Stromal cell of bone marrow (primary cell): ENCODE measurements at places on chromosomes 5 and 9.

DNA sequence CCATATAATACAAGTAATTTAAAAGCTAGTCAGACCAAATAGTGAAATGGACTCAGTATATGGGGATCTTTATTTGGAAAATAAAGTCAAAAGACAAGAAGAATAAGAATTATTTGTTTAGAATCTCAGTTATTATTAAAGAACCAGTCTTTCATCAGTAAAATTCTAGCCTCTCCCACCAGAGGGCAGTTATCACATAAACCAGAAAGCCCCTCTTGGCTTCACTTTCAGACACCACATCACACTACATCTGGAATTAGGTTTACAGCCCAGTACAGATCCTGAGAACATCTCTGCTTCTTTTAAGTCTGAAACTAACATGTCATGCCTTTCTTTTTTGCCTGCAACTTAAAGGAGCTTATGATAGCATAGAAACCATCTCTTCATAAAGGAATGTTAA lies 12.2 kb upstream of the HSPB3 start:
- peak; percentile 18 for DNase-seq

DNA sequence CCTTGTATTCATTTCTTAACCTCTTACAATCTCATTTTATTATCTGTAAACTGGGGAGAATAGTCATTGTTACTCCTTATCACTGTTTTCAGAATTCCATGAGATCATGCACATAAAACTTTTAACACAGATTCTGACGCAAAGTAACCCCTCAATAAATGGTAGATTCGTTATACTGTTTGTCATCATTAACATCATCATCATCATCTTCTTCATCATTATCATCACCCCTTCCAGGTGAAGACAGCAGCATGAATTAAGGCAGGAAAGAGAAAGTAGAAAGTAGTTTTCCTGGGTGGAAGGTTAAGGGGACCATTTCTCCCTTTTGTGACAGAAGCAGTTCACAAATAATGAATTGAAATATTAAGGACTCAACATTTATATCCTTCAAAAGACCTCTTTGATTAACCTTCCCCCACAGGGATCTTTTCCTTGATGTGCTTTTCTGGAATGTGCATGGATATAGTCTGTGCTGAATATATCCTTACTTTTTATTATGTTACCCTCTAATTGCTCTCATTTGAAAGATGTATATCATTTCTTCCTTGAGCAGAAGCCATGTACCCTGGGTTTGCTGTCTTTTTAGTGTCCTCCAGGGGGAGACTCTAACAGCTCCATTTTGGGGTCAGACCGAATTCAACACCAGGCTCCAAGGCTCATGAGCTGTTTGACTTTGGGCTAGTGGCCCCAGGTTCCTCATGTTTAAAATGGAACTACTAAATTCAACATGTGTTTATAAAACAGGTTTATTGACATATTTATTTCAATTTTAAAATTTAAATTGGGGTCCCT lies 1029.9 kb upstream of the WWC1 start:
- no peak for DNase-seq

- no peak for DNase-seq
Observed at GRCh38 chr5:91850031-91850430, 466.9 kb upstream of the ARRDC3 start.

DNA sequence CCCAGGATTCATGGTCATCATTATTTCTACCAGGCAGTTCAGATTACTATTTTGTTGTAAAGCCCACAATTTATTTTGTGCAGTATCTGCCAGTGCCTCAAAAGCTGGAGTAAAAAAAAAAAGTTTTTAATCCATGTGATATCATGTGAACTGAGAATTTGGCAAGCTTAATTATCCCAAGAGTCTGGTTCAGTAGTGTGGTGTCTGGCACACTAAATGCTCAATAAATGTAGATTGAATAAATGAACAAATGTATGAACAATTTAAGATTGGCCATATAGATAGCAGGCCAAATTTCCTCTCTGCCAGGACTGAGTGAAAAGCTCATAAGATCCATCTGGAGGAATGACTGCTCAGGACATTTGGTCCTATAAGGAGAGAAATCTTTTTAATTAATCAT lies 533.0 kb downstream of the TLE1 start:
- no peak for DNase-seq

DNA sequence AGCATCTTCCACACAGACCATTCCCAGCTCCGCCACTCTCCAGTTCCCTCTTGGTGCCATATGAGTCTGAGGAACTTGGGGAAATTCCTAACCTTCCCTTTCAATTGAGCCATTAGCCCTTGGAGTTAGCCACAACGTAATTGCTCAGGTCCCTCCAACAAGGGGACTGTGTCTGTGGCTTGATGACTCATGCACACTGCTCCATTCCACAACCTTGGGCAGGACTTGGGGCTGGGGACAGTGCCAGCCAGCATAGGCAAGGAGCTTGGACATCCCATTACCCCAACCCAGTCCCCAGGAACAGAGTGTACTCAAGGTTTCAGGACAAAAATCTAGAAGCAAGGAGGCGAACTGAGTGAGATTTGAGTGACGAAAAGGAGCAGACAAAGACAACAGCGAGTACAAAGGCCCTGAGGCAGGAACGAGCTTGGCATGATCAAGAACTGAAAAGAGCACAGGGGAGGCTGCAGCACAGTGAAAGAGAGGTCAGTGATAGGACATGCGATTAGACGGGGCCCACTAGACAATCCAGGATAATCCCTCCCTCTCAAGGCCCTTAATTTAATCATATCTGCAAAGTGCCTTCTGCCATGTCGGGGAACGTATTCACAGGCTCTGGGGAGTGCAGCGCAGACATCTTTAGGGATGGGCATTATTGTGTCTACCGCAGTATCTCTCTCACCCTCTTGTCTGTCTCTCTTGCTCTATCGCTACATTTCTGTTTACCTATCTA lies 16.0 kb upstream of the JADE2 start:
- no peak for DNase-seq

DNA sequence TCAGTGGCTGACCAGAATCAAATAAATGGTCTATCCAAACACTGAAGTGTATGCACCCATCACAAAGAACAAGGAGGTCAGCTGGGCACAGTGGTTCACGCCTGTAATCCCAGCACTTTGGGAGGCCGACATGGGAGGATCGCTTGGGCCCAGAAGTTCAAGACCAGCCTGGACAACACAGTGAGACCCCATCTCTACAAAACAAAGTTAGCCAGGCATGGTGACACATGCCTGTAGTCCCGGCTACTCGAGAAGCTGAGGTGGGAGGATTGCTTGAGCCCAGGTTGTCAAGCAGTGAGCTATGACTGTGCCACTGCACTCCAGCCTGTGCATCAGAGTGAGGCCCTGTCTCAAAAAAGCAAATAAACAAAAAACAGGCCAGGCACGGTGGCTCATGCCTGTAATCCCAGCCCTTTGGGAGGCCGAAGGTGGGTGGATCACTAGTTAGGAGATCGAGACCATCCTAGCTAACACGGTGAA lies 40.5 kb downstream of the SEMA4D start:
- DNase-seq = no peak

- DNase-seq = no peak
Observed at GRCh38 chr9:89448381-89448780, 49.5 kb downstream of the SEMA4D start.

DNA sequence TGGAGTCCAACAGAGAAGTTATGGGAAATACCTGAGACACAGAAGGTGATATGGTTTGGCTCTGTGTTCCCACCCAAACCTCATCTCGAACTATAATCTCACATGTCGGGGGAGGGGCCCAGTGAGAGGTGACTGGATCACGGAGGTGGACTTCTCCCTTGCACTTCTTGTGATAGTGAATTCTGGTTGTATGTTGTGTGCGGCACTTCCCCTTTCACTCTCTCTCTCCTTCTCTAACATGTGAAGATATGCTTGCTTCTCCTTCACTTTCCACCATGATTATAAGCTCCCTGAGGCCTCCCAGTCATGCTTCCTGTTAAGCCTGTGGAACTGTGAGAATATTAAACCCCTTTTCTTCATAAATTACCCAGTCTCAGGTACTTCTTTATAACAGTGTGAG lies 96.1 kb downstream of the TMEM232 start:
- no peak for DNase-seq

DNA sequence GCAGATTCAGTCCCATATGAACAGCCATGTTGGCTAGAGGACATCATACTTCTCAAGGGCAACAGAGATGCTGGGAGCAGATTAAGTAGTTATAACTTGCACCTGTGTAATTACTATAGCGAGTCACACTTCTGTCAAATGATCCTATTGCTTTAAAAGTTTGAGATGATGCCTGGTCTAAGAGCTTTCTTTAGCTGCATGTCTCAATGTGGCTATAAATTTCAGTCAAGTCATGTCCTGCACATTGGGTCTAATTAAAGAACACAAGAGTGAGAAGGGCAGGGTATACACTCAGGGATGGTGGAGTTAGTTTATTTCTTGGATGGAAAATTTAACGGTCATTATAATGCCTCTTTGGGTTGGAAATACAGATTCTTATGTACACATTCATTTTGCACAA lies 557.3 kb downstream of the RAB3C start:
- DNase-seq = no peak

- no peak for DNase-seq
Observed at GRCh38 chr5:90554358-90555006, 4.1 kb upstream of the ADGRV1 start.

DNA sequence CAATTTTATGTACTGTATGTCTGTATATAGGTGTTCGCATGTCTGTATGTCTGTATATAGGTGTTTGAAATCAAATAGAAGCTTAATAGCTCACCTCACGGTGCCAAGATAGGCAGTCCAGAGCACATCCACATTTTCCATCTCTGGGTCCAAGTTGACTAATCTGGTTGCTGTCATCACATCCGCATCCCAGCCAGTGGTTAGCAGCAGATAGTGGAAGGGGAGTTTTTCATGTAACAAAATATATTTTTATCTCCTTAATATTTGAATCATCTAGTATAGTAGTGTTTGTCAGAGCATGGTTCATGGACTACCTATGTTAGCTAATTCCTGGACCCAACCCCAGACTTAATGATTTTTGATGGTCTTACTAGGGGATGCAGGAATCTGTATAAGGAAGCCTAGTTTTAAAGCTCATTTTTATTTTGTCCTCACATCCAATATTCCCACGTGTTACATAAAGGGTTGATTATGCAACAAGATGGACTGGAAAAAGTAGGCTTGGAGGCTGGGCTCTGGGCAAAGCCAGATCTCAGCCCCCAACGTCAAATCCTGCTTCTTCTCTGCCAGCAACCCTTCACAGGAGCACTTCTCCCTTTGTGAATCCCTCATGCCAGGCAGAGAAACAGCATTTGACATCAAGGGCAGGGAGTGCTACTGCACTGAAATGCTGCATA lies 219.7 kb downstream of the ZSWIM6 start:
- DNase-seq = no peak

DNA sequence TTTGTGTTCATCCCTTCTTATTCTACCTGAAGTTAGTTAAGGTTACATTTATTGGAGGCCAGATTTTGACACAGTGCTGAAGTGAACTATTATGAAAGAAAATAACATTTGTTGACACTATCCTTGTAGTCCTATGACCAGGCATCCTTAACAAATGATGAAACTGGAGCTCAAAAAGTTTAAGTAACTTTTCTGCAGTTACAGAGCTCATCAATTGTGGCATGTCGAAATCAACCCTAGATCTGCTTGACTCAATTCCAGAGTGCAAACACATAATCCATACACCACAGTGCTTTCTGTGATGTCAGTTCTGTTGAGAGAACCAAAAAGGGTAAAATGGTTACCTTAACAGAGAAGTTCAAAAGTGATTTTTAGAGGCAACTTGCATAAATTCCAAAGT lies 28.6 kb downstream of the KCNN2 start:
- DNase-seq = no peak

- no peak for DNase-seq
Observed at GRCh38 chr5:126385524-126386502, 37.4 kb upstream of the GRAMD2B start.

DNA sequence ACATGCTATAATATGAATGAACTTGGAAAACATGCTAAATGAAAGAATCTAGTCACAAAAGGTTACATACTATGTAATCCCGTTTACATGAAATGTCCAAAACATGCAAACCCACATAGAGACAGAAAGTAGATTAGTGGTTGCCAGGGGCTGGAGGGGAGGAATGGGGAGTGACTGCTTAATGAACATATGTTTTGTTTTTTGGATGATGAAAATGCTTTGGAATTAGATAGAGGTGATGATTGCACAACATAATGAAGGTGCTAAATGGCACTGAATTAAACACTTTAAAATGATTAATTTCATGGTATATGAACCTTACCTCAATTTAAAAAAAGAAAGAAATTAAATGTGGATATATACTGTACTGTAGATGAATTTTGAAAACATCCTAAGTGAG lies 17.6 kb upstream of the NDFIP1 start:
- no peak for DNase-seq

DNA sequence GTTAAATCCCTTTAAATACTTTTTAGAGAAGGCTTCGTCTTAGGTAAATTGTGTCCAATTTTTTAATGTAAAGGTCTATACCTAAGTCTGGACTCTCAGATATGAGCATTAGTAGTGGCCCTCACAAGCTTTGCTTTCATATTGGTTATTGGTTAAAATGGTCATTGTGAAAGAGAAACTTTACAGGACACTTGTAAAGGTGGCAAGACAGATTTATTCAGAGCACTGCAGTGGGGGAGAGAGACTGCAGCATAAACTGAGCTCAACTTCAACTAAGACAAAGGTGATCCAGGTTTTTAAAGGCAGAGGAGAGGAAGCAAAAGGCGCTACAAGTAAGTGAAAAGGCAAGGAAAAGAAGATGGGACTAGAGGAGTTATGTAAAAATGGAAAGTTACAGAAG lies 157.7 kb downstream of the PARP8 start:
- no peak for DNase-seq

DNA sequence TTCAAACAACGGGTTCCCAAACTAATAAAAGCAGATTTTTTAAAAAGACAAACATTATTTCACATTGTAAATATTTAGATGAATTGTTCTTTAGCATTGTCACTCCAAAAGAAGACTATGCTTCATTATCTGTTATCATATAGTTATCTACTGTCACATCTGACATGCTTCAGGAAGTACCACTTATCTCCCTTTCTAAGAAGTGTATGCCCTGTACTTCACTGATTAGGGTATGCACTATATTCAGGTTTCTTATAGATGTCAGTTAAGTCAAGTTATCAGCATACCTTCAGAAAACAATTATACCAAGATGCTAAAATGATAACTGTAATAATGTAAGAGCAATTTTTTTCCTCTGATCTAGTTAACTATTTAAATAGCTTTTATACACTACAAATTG lies 40.4 kb downstream of the LMBRD2 start:
- DNase-seq = no peak
